ENCODE measurements at places on chromosomes 1 and 21. TPM values are rescaled to one million over a fixed set of nuclear protein-coding genes. Genes with fewer than 3 reads are reported as not detected.

GRCh38 chr21:39009587-39010225, 173.5 kb downstream of the PSMG1 start:
- no peak for DNase-seq

- peak; percentile 84 for DNase-seq
Observed at GRCh38 chr1:156122519-156123355, 8.2 kb downstream of the LMNA start.

GRCh38 chr1:191963781-191964455, 194.3 kb upstream of the RGS18 start:
- DNase-seq = peak; percentile 6

- DNase-seq = no peak
Observed at GRCh38 chr1:46603481-46603857, 599 bp downstream of the MKNK1 start.

DNA sequence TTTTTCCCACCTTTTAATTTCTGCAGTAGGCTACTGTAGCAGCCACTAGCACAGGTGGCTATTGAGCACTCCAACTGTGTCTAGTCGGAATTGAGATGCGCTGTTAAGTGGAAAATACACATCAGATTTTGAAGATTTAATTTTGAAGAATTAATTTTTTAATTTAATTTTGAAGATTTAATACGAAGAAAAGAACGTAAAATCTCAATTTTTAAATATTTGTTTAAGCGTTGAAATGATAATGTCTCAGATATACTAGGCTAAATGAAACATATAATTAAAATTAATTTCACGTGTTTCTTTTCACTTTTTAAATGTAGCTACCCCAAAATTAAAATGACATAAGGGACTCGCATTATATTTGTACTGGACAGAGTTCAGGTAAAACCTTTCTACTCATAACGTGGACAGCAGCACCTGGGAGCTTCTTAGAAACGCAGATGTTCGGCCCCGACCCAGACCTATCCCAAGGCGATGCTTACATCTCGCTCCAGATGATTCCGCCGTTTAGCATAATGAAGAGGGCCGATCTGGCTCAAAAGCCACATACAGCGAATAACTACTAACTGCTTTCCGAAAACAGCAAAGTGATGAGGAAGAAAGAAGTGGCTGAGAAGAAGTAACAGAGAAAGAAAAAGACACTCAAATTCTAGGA, 717 bp downstream of the CRYZL1 start:
- no peak for DNase-seq

- no peak for DNase-seq
Observed at GRCh38 chr1:36530791-36531190, 48.1 kb upstream of the CSF3R start.

DNA sequence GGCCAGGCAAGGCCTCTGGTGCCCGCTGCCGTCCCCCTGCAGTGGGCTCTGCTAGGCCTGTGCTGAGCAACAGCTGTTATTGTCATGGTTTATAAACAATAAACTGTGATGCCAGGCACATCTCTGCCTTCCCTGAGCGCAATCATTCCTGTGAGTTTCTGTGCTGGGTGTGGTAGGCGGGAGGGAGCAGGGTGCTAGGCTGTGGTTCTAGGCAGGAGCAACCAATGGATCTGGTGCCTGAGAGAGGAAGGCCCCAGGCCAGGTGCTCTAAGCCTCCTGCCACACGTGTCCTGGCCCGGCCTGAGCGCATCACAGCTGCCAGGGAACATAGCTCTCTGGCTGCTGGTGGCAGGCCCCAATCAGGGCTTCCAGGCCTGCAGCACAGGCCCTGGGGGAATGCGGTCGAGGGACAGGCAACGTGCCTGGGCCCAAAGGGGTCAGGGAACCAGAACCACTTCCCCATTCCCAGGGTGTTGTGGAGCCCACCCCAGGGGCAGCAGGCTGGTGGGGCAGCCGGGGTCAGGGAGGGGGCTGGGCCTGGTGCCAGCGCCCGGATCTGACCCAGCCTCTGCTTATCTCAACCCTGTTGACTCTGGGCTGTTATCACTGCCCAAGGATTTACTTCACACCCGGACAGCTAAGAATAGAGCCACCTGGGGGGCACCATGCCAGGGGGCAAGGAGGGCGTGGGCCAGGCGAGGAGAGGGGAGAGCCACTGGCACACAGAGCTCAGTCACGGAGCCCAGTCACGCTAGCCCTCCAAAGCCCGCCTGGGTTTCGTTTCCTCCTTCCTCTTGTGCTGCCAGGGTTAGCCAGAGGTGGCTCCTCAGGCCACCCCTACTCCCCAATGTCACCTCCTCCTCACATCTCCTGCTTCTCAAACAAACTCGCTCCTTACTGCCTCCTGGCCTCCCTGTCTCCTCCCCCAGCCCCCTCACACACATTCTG, 11.5 kb downstream of the TRIM46 start:
- DNase-seq = peak; percentile 93

The SPATA17 gene
- total RNA-seq = not detected

GRCh38 chr1:151352021-151352718, 5.1 kb upstream of the RFX5 start:
- peak; percentile 53 for DNase-seq
